ENCODE measurements at places on chromosomes 12 and 14. TPM values are rescaled to one million over a fixed set of nuclear protein-coding genes. Genes with fewer than 3 reads are reported as not detected.

STON2 gene
- total RNA-seq: 96.0 TPM

RNASE3 gene
- total RNA-seq: not detected

CD4 gene
- total RNA-seq: 0.21 TPM

PTCSC3 gene
- not detected for total RNA-seq

ARF3 gene
- total RNA-seq: 46.3 TPM

KLRB1 gene
- not detected for total RNA-seq

TPH2 gene
- not detected for total RNA-seq

RAD9B gene
- total RNA-seq: 0.57 TPM

TAS2R19 gene
- total RNA-seq: 7.6 TPM

HOXC10 gene
- total RNA-seq: not detected

All from nasal cavity respiratory epithelium epithelial cell of viscerocranial mucosa (primary cell).